ENCODE measurements at places on chromosomes 1 and 21. TPM values are rescaled to one million over a fixed set of nuclear protein-coding genes. Genes with fewer than 3 reads are reported as not detected.

DNA sequence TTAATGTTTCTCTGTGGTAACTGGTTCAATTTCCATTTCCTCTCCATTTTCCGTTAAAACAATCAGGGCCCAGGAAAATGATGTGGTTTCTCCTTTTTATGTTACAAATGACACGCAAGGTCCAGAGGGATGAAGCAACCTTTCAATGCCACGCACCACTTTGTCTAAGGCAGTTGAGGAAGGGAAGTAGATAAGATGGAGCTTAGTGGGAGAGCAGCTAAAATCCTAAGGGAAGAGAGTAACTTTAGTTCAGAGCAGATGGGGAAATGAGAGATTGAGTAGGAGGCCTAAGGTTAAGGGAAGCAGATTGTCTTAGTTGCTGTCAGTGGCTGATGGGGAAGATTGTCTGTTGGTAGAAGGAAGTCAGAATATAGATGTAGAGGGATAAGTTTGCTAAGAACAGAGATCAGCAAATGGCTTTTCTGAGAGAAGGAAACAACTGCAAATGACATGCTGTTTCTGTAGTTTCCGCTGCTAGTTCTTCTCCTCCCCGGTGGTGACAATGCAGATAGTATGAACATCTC lies 660 bp downstream of the CD1C start:
- H3K27me3 ChIP-seq: no peaks in the 10 kb centered on the region
- DNase-seq: no peak
- no peak overlapping the region for H3K27ac ChIP-seq
- no peaks in the 10 kb centered on the region for H3K36me3 ChIP-seq

DNA sequence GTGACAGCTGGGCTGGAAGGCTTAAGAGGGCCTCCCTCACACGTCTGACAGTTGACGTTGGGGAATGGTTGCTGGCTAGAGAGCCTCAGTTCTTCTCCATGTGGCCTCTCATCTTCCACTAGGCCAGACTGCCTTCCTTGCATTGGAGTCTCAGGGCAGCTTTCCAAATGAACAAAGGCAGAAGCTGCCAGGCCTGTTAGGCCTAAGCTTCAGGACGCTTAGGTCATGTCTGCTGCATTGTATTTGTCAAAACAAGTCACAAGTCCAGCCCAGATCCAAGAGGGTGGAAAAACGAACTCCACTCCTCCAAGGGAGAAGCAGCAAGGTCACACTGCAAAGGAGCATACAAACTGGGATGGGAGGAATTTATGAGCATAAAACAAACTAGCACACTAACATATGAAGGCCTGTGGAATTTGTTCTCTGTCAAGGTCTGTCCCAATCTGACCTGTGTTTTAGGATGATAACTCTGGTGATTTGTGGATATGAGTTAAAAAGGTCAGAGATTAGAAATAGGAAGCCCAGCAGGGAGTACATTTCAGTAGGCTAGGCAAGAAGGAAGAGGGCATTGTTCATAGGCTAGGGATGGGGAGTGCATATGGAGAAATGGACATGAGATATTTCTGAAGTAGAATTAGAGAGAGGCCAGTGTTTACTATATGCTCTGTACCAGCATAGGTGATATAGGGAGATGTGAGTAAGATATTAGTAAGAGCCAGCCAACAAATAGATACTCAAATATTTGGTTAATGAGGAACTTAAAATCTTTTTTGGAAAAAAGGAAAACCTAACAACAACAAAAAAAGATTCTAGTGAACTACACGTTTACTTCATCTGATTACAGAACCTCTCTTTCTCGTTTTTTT lies 29.1 kb upstream of the CNN3 start:
- no peak overlapping the region for H3K4me3 ChIP-seq
- no peaks in the 10 kb centered on the region for H3K27me3 ChIP-seq
- H3K4me1 ChIP-seq: no peaks in the 10 kb centered on the region
- DNase-seq: no peak
- H3K36me3 ChIP-seq: no peaks in the 10 kb centered on the region

GRCh38 chr21:43825936-43826622 lies 36.7 kb downstream of the RRP1 start:
- peaks cover 9% of the 10 kb centered on the region for H3K4me1 ChIP-seq
- peaks cover 2% of the 10 kb centered on the region for H3K36me3 ChIP-seq
- no peak overlapping the region for H3K27ac ChIP-seq
- no peak overlapping the region for H3K4me3 ChIP-seq
- no peaks in the 10 kb centered on the region for H3K27me3 ChIP-seq
- no peak for DNase-seq

DNA sequence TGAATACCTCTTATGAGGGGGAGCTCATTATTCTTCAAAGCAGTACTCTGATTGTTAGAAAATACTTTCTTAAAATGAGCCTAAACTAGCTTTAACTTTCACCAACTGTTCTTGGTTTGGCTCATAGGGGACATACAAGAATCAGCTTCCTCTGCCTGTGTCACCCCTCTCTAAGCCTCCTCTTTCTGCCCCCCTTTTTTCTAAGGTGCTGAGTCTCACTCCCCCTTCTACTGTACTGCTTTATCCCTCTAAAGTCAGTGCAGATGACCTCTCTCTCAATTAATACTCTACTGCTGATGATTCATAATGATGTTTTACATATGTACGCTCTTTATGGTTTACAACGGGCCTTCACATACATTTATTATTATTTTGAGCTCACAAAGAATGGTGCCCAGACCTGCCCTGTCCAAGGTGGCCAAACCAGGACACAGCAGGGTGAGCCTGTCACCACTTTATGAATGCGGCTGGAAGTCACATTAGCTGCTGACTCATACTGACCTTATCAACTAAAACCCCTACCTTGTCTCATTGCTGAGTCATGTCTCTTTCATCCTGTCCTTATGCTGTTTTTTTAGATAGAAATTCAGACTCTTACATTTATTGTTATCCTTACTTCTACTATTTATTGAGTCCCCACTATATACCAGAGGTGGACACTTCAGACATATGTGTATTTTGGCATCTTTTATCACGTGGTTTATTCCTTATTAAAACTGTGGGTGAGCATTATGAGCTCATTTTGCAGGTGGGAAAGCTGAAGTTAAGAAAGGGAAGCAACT lies 126.9 kb downstream of the RNF220 start:
- no peaks in the 10 kb centered on the region for H3K36me3 ChIP-seq
- H3K4me1 ChIP-seq: peaks cover 15% of the 10 kb centered on the region
- no peak overlapping the region for H3K27ac ChIP-seq
- DNase-seq: no peak
- H3K27me3 ChIP-seq: peaks cover 26% of the 10 kb centered on the region

- no peak overlapping the region for H3K27ac ChIP-seq
- DNase-seq: no peak
- H3K36me3 ChIP-seq: no peaks in the 10 kb centered on the region
- no peaks in the 10 kb centered on the region for H3K4me1 ChIP-seq
These were observed 80.6 kb downstream of the ERG start for GRCh38 chr21:38417726-38418125.

GRCh38 chr1:59011663-59012062 lies 227.8 kb upstream of the JUN start:
- H3K27me3 ChIP-seq: peaks cover 4% of the 10 kb centered on the region
- no peaks in the 10 kb centered on the region for H3K36me3 ChIP-seq
- no peak overlapping the region for H3K4me3 ChIP-seq
- peaks cover 6% of the 10 kb centered on the region for H3K4me1 ChIP-seq

DNA sequence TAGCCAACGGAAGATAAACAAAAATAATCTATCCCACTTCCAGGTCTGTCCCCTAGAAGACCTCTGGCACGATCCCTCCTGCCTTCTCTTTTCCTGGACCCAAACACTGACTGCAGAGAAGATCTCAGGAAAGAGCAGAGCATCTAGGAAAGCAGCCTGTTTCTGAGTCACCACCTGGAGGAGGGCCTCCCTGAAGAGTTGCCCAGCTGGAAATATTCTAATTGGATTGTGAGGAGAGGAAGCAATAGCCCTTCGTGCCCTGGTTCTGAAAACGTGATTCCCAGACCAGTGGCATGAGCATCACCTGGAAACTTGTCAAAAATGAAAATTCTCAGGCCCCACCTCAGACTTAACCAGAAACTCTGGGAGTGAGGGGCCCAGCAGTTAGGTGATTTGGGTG lies 411.1 kb downstream of the SETD4 start:
- DNase-seq: no peak
- H3K4me1 ChIP-seq: no peaks in the 10 kb centered on the region
- H3K27ac ChIP-seq: no peak overlapping the region

DNA sequence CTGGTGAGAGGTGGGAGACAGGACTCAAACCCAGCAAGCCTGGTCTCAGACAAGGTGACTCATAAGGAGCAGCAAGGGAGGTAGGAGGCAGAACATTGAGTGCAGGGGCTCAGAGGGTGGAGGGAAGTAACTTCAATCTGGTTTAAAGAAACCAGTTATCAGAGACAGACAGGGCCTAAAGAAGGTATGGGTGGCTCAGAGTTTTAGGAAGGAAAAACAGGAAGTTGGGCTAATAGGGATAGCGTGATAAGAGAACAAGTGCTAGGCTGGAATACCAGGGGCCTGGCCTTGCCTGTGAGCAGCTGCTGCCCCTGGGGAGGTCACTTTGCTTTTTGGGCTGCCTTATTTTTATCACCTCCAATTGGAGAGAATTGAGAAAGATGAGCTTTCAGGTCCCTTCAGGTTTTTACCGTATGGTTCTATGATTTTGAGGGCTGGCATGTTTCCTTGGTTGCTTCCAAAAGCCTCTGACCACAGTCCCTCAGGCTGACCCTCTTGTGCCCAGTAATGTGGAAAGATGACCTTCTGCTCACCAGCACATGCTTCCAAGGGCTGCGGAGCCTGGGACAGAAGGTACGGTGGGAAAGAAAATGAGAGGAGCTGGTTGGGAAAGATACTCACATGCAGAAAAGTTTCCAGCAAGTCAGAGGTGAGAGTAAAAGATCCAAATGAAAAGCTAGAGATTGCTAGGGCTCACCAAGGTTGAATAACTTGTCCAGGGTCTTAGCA lies 77.0 kb downstream of the DDR2 start:
- DNase-seq: no peak
- no peak overlapping the region for H3K27ac ChIP-seq
- H3K36me3 ChIP-seq: no peaks in the 10 kb centered on the region
- no peaks in the 10 kb centered on the region for H3K27me3 ChIP-seq
- no peak overlapping the region for H3K4me3 ChIP-seq

MNDA gene
- total RNA-seq: 4.4 TPM

FCMR gene
- 0.89 TPM for total RNA-seq

TENT5C gene
- 42.1 TPM for total RNA-seq
